ENCODE measurements at places on chromosomes 6 and 20.

- no peak for DNase-seq
Measured at GRCh38 chr6:144621332-144621731, 336.2 kb downstream of the UTRN start.

DNA sequence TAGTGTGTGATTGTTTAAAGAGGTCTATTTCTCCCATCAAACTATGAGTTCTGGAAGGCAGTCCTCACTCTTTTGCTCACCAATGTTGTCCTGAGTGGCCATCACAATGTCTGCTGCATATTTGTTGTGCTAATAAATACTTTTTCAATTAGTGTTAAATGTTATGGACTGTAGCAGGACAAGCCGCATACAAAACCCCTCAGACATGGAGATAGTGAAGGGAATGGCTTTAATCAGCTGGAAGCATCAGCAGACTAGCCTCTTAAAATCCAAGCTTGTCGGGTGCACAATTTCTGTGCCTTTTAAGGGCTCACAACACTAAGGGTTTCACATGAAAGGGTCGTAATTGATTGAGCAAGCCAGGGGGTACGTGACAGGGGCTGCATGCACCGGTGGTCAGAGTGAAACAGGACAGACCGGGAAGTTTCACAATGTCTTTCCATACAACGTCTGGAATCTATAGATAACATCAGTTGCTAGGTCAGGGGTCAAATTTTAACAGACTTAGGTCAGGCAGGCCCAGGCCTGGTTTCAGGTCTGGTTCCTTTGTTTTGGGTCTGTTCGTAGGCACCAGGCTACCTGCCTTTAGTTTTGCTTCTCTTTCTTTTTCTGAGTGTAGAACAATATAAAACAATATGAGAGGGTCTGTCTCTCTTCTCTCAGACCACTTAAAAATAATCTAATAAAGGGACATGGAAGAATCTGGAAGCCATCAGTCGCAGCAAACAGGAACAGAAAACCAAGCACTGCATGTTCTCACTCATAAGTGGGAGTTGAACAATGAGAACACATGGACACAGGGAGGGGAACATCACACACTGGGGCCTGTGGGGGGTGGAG, 327.6 kb upstream of the HTR1E start:
- no peak for DNase-seq

- DNase-seq = no peak
Measured at GRCh38 chr6:6730831-6731230, 142.3 kb downstream of the LY86 start.

DNA sequence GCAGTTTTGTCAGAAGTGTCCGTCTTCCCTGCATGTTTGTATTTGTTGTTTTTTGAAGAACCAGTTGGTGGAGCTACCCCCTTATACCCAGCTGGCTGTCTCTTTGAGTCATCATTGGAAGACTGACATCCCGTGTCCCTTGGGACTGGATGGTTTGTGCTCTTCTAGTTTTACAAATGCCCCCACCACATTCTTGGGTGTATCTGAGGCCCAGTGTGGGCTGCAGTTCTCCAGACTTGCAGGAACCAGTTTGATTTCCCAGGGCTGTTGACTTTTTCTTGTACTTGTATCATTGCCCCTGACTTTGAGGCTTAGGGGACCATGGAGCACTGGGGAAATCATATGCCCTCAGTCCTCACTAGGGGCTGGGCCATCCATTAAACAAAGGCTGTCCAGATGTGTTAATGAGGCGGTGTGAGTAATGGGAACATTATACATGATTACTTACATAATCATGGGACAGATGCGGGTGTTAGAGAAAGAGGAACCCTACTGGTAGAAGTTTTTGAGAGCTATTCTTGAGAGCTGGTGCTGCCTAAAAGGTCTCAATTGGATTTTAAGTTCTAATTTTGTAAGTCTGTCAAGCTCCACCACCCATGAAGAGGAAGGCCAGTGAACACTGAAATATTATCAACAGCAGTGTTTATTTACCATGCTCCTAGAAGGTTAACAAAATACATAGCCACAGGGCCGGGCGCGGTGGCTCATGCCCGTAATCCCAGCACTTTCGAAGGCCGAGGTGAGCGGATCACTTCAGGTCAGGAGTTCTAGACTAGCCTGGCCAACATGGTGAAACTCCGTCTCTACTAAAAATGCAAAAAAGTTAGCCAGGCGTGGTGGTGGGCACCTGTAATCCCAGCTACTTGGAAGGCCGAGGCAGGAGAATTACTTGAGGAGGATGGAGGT, 8.5 kb downstream of the JARID2 start:
- no peak for DNase-seq

DNA sequence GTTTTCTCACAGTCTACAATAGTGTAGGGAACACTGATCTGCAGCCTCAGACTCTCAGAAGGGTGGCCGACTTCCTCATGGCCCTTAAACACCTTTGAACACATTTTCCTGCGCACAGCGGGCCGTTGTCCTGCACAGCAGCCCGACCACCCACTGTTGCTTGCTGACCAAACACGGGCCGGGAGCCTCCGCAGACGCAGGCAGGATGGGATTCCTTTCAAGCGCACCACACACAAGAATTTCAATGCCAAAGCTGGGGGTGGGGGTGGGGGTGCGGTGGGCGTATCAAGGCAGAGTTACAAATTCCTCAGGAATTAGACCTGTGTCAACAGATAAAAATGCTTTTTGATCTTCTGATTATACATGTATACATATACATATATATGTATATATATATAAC, 74.5 kb downstream of the HUS1B start:
- no peak for DNase-seq

GRCh38 chr20:49570828-49571552, 3.1 kb upstream of the PTGIS start:
- no peak for DNase-seq

GRCh38 chr20:49420292-49420691, 62.2 kb downstream of the KCNB1 start:
- no peak for DNase-seq

DNA sequence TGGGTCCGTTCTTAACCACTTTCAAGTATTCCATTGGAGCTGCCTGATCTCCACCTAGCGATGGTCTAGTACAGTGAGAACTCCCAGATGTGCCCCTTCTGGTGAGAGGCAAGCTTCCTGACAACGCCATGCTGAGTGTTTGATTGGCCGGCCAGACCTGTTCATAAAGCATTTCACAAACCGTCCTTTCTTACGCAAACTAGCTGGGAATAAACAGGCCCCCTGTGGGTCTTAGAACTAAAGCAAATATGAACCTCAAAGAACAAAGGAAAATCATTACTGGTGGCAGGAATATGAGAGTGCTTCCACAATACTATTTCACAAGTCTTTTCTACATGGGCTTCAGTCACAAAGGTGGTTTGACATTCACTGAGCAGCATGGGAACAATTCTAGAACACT, 15.6 kb upstream of the GCNT2 start:
- DNase-seq = no peak

GRCh38 chr6:125207956-125208355, 54.4 kb downstream of the TPD52L1 start:
- no peak for DNase-seq

GRCh38 chr20:47334022-47334551, 22.4 kb downstream of the ZMYND8 start:
- DNase-seq = no peak

DNA sequence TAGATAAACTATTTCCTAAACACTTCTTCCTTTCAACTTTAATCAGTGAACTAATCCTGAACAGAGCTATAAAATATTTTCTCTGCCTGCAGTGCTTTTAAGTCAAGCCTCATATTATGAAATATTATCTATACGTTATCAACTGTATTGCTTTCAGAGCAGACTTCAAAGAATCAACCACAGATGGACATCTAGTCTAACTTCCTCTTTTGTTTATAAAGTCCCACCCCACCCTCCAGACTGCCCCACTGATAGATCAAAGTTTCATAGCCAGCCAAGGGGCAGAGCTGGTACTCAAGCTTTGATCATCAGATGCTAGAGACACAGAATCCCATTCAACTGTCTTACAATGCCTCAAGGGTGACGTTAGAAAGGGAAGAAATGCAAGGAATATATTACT, 308.3 kb downstream of the LAMA2 start:
- DNase-seq = no peak

DNA sequence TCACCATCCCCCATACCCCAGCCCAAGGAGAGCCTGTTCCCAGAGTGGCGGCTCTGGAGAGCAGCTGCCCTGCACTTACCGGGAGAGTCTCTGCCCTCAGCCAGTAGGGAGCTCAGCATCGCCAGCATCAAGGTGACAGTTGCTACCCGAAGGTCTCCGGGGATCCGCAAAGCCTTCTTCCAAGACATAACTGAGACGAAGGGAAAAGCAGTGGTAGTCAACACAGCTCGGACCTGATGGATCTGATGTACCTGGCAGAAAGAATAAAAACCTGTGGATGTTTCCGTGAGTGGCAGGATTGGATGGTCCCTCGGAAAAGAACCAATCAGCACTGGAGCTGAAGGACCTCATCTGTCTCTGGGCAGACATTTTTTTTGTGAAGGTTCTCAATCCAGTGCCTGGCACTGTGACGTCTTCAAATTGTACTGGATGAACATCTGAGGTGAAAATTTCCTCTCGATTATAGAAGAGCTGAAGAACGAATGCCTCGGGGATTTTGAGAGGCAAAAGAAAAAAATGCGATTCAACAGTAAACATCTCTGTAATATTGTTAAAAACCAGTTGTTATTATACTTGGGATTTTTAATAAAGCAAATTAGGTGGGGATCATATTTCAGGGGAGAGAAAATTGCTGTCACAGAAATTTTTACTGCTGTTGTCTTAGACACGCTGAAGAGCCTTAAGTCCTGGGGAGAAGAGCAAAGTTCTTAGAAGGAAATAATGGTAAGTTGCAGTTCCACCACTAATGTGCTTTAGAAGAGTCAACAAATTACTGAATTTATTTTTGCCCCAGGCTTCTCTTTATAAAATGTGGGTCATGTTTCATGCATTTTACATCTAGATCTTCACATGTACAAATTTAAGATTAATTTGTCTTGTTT, at the start of gene HLA-DQB1:
HLA-DQB1 (minus strand) TSS at position 238 of the 881 bp plus-strand sequence; CDS start at position 188, 50 bp downstream.
- no peak for DNase-seq

- no peak for DNase-seq
Measured at GRCh38 chr6:42404484-42404883, 47.2 kb downstream of the TRERF1 start.

DNA sequence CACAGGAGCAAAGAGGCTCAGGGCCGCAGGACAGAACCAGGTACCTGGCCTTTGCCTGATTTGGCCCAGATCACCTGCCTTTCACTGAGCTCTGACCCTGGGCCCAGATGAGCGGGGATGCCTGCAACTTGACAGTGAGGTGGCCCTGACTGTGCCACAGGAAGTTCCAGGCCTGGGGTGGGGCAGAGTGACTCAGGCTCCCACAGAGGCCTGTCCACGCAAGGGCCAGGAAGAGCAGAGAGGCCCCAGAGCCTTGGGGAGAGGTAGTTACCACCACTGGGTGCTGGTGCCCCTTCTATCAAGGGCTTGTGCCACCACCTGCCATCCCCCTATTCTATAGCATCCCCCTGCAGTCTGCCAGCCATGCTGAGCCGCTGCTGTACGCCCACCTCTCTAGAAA, 4.1 kb upstream of the NOL4L start:
- DNase-seq = no peak

DNA sequence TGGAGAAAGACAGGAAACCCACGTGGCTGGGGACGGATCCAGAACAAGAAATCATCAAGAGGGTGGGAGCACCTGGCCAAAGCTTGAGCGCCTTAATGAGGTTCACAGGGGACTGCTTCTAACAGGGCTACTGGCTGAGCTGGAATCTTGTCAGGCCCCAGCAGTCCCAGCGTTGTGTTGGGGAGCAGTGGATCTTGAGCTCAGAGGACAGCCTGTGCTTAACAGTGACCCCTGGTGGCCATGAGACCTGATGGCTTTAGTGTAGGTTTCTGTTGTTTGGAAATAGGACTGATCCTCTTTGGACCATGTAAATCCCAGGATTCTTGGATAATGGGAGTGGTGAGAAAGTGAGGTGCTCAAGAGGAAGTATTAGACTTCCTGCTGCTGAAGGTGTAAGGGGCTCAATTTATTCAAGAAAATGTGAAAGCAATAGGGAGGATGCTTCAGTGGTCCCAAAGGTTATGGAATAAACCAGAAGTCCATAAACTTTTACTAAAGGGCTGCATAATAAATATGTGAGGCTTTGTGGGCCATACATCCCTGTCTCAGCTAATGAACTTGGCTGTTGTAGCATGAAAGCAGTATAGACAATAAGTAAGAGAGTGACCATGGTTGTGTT, 216.2 kb downstream of the NFATC2 start:
- DNase-seq = peak; percentile 37

- peak; percentile 29 for DNase-seq
Measured at GRCh38 chr20:2451939-2452732, 18.5 kb downstream of the SNRPB start.

- DNase-seq = no peak
Measured at GRCh38 chr6:110517034-110517433, 40.6 kb upstream of the SLC22A16 start.

- DNase-seq = no peak
Measured at GRCh38 chr20:45850926-45851325, 6.3 kb downstream of the ACOT8 start.

DNA sequence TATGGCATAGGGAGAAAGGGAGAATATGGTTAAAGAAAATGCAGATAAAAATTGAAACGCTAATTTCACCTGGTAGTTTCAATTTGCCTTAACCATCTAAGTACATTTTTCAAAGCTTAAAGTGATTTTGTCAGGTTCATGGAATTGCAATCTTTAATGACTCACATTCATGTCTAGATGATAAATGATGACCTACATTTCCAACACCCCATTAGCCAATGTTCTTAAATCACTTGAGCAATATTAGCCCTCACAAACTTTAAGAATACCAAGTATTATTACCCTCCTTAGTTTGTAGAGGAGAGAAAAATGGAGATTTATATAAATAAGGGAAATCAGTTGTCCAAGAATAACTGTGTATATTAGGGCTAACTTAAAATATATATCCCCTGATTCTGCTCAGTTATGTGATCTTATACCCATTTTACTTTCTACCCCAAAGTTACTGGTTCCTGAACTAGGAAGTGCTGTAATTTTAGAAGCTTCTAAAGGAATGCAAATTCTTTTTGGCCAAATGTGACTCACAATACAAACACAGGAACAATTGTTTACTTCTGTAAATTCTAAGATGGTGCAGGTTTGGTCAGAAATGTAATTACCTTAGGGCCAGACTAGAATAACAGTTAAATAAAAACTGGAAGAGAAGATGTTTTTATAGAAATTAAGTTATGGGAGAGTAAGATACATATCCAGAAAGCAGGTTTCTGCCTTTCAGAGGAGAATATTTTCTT, 34.5 kb downstream of the TPBG start:
- no peak for DNase-seq

DNA sequence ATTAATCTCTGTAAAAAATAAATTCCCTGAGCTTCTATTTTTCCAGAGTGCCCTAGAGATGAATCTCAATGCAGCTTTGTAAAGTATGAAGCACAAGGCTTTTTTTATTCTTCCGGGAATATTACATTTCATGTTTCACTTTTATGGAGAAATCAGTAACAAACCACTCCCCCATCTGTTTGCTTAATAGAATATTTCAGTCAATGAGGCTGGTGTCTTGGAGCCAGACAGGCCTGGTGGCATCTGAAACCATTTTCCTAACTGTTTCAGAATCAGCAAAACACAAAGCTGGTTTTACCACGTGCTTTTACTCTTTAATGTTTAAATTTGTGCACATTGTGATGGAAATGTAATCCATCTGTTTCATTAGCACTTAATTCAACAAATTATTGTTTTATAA, 400.8 kb upstream of the HSF2 start:
- DNase-seq = no peak

GRCh38 chr6:30972816-30973215, 10.7 kb upstream of the MUC21 start:
- DNase-seq = no peak
